SIG-M5 (cell line): ENCODE measurements at places on chromosomes 3 and 15.
A peak's percentile ranks its signal among the peaks of the same experiment; 100 is the strongest.

GRCh38 chr15:60960517-60960916 lies 268.6 kb downstream of the RORA start:
- DNase-seq: no peak

GRCh38 chr15:70072479-70072878 lies 25.2 kb downstream of the TLE3 start:
- DNase-seq: no peak

DNA sequence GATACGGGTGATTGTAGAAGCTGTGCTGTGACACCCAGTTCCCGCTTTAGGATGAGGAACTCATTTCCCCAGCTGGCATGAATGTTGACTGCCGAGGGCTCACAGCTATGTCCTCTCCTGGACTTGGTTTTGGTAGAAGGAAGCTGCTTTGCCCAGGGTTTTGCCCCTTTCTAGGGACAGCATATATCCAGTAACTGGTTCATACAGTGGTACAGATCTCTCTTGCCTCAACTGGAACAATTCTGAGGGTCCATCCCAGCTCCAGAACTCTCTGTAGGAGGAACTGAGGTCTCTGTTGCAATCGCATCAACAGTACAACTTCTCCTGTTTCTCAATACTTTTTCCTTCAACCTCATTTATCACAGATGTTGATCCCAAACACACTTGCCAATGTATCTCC lies 54.5 kb upstream of the FNDC3B start:
- DNase-seq: peak; percentile 90

DNA sequence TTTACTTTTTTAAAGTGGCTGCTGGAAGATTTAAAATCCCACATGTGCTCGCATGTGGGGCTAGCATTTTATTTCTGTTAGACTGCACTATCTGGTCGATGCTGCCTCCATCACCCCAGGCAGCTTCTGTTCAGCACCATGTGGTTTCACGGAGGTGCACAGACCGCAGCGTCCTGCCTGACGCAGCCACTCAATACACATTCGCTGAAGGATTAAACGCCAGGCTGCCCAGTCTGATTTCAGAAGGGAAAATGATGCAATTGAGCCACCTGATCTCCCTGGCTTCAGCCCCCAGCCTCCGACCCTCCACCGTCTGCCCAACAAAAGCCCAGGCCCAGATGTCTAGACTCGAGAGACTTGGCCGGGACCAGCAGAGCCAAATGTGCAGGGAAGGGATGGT lies 84.5 kb downstream of the MEGF11 start:
- no peak for DNase-seq

DNA sequence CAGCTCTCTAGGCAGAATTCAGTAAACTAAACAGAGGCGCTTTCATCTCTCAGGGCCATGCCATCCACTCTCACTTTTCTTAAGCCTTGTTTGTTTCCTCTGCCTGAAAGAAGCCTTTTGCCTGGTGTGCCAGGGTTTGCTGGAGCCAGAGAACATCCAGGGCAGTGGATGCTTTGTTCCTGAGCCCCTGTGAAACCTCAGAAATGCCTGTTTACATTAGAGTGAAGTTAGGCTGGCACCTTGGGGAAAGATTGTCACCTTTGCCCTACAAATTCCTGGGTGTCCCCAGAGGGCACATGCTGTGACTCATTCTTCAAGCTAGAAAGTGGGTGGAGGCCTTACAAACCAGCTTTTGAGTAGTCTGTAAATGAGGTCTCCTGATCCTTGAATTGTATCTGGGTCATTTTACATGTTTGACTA lies 10.7 kb upstream of the TRAK1 start:
- no peak for DNase-seq

DNA sequence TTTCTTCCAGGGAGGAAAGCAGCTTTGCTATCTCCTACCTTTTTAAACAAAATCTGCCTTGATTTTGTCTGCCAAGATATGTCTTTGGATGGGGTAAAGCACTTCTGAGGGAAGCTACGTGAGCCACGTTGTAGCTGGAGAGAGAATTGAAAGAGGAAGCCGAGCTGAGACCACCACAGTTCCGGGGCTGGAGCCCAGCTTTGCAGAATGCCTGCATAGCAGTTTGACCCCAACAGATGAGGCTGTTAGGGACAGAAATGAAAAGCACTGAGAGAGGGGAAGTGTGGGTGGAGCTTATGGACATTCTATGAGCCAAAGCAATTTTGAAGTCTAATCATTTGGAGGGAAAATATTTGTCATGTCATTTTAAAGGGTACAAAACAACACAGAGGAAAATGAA lies 45.4 kb downstream of the LIPC start:
- no peak for DNase-seq
